Hematopoietic multipotent progenitor cell treated with erythropoietin and hydrocortisone succinate and interleukin-3 and kit ligand, for 6 days (in vitro differentiated cells): ENCODE measurements at places on chromosomes 7 and 10.

- DNase-seq: no peak
These were observed 147.1 kb downstream of the PHF14 start for GRCh38 chr7:11120675-11121220.

DNA sequence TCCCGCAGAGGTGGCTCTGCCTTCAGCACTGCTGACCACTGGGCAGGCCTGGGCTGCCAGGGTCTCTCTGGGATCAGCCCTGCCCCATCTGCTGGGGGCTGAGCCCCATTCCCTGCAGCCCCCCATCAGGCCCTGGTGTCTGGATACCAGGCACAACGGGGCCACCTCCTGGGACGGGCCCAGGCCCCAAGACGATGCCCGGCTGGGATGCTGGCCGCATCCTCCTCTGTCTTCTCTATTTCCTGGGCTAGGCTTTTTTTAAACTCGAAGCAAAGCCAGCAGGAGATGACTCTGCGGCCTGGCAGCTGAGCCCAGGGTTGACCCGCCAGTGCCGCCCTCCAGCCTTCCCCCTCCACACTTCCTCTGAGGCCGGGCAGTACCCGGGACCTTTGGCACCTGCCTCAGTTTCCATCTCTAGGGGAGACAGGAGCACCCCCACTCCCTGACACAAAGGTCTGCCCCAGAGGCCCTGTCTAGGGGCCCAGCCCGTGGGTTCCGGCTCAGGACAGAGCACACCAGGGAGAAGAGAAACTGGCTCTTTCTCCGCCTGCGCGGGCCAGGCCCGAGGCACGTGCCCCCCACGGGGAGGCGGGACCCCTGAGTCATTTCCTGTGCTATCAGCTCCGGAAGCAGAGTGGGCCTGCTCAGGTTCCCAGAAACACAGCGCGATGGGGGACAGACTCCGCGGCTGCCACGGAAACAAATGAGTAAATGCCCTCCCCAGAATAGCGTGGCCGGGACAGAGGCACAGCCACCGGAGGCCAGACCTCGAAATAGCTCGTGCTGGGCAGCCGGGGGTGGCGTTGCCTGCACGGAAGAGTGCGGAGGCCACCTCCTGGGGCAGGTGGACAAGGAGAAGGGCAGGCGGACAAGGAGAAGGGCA, 84.6 kb upstream of the PDGFA start:
- peak; percentile 91 for DNase-seq

DNA sequence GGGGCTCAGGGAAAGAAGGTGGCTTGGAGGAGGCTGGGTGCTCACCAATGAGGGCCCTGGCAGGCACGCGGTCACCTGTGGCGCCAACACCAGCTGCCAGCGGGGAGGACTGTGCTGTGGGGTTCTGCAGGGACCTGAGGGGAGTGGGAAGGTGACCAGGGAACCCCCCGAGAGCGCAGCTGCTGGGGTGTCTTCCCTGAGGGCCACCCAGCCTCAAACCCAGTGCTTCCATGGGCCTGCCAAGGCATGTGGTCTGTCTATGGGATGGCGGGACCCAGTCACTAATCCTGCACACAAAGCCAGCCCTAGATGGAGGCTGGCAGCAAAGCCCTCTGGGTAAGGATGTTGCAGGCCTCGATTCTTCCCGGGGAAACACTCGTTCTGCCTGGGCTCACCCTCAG, 117.1 kb downstream of the EBF3 start:
- DNase-seq: no peak

DNA sequence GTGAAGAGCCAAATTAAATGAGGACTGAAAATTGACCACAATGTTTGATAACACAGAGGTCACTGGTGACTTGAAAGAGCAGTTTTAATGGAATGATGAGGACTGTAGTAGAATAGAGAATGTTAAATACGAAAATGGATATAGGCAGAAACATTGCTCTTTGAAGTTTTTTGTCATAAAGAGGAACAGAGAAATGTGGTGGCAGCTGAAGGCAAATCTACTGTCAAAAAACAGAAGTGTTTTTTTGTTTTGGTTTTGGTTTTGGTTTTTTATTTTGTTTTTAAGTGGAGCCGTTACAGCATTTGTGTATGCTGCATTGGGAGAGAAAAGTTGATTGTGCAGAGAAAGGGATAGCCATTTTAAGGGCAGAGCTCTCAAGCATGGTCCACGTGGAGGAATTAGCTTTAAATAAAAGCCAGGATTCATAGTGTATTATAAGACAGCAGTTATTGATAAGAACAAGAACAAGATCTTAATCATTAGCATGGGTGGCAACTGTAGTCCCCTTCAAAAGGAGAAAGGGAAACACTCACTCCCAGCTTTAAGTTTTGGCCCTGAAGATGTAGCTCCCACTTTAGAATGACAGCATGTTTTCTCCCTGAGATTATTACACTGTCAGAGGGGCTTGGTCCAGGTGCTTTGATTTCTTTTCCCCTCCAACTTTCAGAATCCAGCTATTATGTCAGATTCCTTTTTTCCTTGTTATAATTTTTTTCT, 156.7 kb upstream of the BET1 start:
- peak; percentile 29 for DNase-seq

DNA sequence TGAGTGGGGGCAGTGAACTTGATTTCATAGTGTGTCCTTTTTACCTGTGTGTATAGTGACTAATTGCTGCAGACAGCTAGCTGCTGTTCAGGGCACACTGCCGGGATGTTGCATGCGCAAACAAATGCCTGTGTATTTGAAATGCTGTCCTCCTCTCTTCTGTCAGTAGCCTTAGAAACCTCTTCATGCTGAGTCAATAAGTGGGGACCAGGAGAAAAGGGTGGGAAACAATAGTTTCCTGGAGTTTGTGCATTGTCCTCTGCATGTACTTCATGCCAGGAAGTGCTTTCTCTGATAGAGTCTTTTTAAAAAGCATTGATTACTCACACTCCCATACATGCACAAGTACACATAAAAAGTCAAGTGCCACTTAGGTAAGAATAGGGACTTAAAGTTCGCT, 1183.7 kb upstream of the CELF2 start:
- DNase-seq: no peak

DNA sequence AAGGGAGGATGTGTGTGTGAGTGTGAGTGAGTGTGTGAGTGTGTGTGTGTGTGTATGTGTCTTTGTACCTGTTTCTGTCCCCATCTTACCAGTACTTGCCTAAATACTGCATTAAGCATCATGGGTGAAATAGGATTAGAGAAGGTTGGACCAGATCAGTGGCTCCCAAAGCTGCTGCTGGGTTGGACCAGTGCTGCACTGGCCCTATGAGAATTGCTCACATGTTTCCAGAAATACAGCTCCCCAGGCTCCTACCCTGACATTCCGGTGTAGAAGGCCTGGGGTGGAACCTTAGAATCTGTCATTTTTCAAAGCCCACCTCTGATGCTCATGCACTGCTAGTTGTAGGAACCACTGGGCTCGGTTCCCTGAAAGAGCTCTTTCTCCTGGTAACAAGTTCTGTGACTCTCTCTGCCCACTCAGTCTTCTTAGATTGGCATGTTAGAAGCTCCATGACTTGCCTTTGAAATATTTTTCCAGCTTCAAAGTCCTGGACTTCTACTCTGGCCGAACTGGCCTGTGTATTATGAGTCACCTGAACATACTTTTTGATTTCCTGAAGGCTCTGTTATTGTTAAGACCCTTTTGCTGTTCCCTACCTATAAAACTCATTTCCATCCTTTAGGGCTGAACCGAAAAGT, 224.7 kb downstream of the CUX1 start:
- no peak for DNase-seq

DNA sequence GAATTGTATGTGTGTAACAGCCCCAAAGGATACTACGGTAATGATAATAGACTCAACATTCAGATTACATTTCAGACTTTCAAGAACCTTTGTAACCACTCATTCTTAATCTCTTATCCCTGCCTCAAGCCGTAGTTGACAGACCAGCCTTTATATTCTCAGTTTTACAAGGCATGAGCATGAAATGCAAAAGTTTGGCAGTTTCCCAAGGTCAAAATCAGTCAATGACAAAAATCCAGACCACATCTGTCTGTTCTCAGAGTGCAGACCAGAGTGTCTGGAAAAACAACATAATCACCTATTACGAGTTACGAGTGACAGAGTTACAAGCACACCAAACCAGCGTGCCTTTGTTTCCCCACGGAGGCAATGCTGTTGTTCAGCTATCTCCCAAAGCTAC, 178.6 kb upstream of the LRGUK start:
- DNase-seq: no peak
